WTC11 (cell line): ENCODE measurements at places on chromosomes 11 and 22. TPM values are rescaled to one million over a fixed set of nuclear protein-coding genes. Genes with fewer than 3 reads are reported as not detected.
A peak's percentile ranks its signal among the peaks of the same experiment; 100 is the strongest.

- no peaks in the 10 kb centered on the region for H3K27me3 ChIP-seq
- H3K4me1 ChIP-seq: no peaks in the 10 kb centered on the region
- no peak overlapping the region for H3K4me3 ChIP-seq
- H3K36me3 ChIP-seq: no peaks in the 10 kb centered on the region
Observed at GRCh38 chr11:23947883-23948282, 549.0 kb upstream of the LUZP2 start.

Gene OR51G2
- total RNA-seq: not detected in 3 replicates

GRCh38 chr22:31893460-31893859, 50.9 kb upstream of the YWHAH start:
- H3K27me3 ChIP-seq: no peaks in the 10 kb centered on the region
- peak overlapping the region; percentile 34; the same call in 1 of the 2 replicates for H3K27ac ChIP-seq
- peaks cover 11% of the 10 kb centered on the region for H3K36me3 ChIP-seq
- H3K4me3 ChIP-seq: no peak overlapping the region

- H3K27me3 ChIP-seq: no peaks in the 10 kb centered on the region
- H3K27ac ChIP-seq: 0 out of 2 replicates have a peak overlapping the region, but pooled peaks have one; percentile 65
- H3K36me3 ChIP-seq: no peaks in the 10 kb centered on the region
- no peak overlapping the region for H3K4me3 ChIP-seq
- peaks cover 7% of the 10 kb centered on the region for H3K4me1 ChIP-seq
- DNase-seq: no peak
Observed at GRCh38 chr11:921921-922678, 3.6 kb upstream of the AP2A2 start.

DNA sequence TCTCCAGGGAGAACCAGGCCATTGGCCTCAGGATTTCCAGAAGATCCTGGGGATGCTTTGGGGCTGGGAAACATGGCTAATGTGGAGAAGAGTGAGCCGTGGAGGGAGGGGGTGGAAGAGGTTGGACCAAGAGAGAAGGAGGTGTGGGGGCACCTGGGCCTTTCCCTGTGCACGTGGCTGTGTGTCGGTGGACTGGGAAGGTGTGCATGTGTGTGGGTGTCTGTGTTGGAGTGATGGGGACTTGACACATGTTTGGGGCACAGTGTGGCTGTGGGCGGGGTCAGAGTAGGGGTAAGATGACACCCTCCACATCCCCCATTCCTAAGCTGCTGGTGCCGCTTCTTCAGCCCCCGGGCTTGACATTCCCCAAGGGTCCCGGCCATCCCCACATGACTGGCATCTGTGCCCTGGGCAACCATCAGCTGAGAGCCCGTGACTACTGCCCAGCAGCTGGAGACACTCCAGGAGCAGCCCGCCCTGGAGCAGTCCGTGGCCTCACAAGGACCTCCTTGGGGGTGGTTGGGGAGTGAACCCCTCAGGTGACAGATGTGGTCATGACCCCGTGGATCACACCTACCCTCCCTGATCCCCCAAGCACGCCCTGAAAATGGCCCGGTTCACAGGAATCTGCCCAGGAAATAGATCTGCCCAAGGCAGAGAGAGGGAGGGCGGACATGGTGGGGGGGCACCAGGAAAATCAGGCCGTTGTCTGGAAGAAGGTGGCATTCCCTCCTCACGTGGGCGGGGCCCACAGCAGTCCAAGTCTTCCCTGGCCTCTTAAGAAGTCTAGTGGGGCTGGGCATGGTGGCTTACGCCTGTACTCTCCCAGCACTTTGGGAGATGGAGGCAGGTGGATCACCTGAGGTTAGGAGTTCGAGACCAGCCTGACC, 34.8 kb upstream of the SOX10 start:
- peaks cover 8% of the 10 kb centered on the region for H3K27me3 ChIP-seq
- H3K4me3 ChIP-seq: no peak overlapping the region
- no peak for DNase-seq
- no peaks in the 10 kb centered on the region for H3K36me3 ChIP-seq

- H3K4me3 ChIP-seq: no peak overlapping the region
- H3K27me3 ChIP-seq: no peaks in the 10 kb centered on the region
- no peak overlapping the region for H3K27ac ChIP-seq
- no peaks in the 10 kb centered on the region for H3K36me3 ChIP-seq
- peaks cover 41% of the 10 kb centered on the region for H3K4me1 ChIP-seq
Observed at GRCh38 chr11:131899950-131900580, 529.6 kb downstream of the NTM start.

DNA sequence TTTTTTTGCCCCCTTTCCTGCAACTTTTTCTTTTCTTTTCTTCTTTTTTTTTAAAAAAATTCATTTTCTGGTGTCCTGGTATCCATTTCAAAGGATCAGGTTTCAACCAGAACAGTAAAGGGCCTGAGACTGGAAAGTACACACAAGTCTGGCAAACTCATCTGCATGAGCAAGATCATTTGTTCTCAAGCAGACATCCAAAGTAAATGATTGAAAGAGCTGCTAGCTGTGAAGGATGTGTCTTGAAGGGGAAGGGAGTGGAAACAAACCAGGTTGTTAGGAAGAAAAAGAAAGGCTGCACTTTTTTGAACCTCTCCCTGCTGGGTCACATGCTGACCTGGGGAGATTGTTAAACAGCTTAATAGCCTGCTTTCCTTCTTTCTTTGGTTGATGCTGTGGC, 5.3 kb downstream of the YAP1 start:
- DNase-seq: no peak
- peak overlapping the region; percentile 44 for H3K4me3 ChIP-seq
- H3K36me3 ChIP-seq: peaks cover 6% of the 10 kb centered on the region
- no peaks in the 10 kb centered on the region for H3K27me3 ChIP-seq
- peaks cover 76% of the 10 kb centered on the region for H3K4me1 ChIP-seq
